Left kidney (tissue), 8 donors: ENCODE measurements at places on chromosomes 6 and 20. TPM values are rescaled to one million over a fixed set of nuclear protein-coding genes. Genes with fewer than 3 reads are reported as not detected.

Gene KCNK15
- polyA plus RNA-seq: 0.07 TPM

Gene BCKDHB
- polyA plus RNA-seq: 34.4 TPM

Gene GRM1
- polyA plus RNA-seq: 0.18 TPM

Gene PDE10A
- 24.4 TPM for polyA plus RNA-seq

Gene SNRPB
- polyA plus RNA-seq: 125 TPM

Gene ADGB
- polyA plus RNA-seq: 0.62 TPM

Gene OOEP
- polyA plus RNA-seq: not detected

Gene BTN1A1
- 0.22 TPM for polyA plus RNA-seq

Gene CST1
- polyA plus RNA-seq: not detected

Gene VARS1
- 69.7 TPM for polyA plus RNA-seq

Gene FRMD1
- 25.1 TPM for polyA plus RNA-seq

Gene SLC17A4
- 2.6 TPM for polyA plus RNA-seq

Gene TASP1
- polyA plus RNA-seq: 13.9 TPM

Gene EYS
- polyA plus RNA-seq: 0.96 TPM

Gene C20orf144
- polyA plus RNA-seq: 0.33 TPM

Gene FOXF2
- polyA plus RNA-seq: 0.10 TPM

Gene SLC22A23
- polyA plus RNA-seq: 12.8 TPM

Gene AGER
- 28.0 TPM for polyA plus RNA-seq

Gene BANF2
- 0.38 TPM for polyA plus RNA-seq

Gene PKIB
- 1.3 TPM for polyA plus RNA-seq

Gene SUN5
- not detected for polyA plus RNA-seq

Gene ANGPT4
- 0.22 TPM for polyA plus RNA-seq

Gene C6orf163
- polyA plus RNA-seq: 7.8 TPM

Gene FAM217A
- polyA plus RNA-seq: 3.9 TPM

Gene PTCHD4
- 1.8 TPM for polyA plus RNA-seq

Gene MGME1
- polyA plus RNA-seq: 53.8 TPM

Gene HLA-DOA
- 5.9 TPM for polyA plus RNA-seq

Gene ULBP2
- 0.88 TPM for polyA plus RNA-seq

Gene CDK19
- 43.8 TPM for polyA plus RNA-seq

Gene FOXS1
- 3.9 TPM for polyA plus RNA-seq

Gene RAET1L
- polyA plus RNA-seq: not detected

Gene PCK1
- 17.2 TPM for polyA plus RNA-seq

Gene PSORS1C2
- polyA plus RNA-seq: 0.15 TPM

Gene ROMO1
- polyA plus RNA-seq: 48.5 TPM

Gene KIAA0408
- 4.4 TPM for polyA plus RNA-seq

Gene DZANK1
- 11.8 TPM for polyA plus RNA-seq

Gene RPP21
- 23.3 TPM for polyA plus RNA-seq

Gene PPP1R14C
- polyA plus RNA-seq: 21.6 TPM

Gene DEFB132
- 0.07 TPM for polyA plus RNA-seq

Gene ABT1
- 12.7 TPM for polyA plus RNA-seq

Gene LY6G6F
- polyA plus RNA-seq: 0.32 TPM

Gene LY6G6C
- polyA plus RNA-seq: 1.1 TPM

Gene OVOL2
- polyA plus RNA-seq: 0.60 TPM

Gene CCN2
- 243 TPM for polyA plus RNA-seq

Gene MRPS18B
- polyA plus RNA-seq: 55.8 TPM
